ENCODE measurements at places on chromosomes 12 and 14. TPM values are rescaled to one million over a fixed set of nuclear protein-coding genes. Genes with fewer than 3 reads are reported as not detected.
A peak's percentile ranks its signal among the peaks of the same experiment; 100 is the strongest.

Gene ZBTB39
- 3.1 TPM for total RNA-seq

Gene PRH2
- total RNA-seq, result not detected

Gene CLEC2A
- total RNA-seq, result not detected

DNA sequence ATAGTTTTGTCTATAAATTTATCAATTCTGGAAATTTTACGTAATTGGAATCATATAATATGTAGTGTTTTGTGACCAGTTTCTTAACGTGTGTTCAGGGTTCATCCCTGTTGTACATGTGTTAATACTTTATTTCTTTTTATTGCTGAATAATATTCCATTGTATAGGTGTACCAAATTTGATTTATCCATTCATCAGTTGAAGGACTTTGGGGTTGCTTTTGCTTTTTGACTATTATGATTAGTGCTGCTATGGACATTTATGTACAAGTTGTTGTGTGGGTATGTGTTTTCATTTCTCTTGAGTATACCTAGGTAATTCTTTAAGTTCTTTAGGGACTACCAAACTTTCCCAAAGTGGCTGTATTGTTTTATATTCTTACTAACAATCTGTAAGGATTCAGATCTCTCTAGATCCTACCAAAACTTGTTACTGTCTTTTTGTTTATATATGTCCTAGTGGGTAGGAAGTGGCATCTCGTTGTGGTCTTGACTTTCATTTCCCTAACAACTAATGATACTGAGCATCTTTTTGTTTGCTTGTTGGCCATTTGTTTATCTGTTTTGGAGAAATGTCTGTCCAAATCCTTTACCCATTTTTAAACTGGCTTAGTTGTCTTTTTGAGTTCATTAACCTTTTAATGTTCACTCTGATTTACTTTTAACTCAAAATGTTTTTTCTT lies 14.9 kb downstream of the VRK1 start:
- no peak for DNase-seq

GRCh38 chr12:85872497-85873091 lies 1.5 kb upstream of the NTS start:
- no peak for DNase-seq

GRCh38 chr12:113403435-113404415 lies at the start of gene SDS:
SDS (minus strand) TSS chr12:113403887; CDS start chr12:113399708, 4,179 bp downstream.
- DNase-seq, result peak; percentile 62

- DNase-seq, result no peak
These were observed 460.6 kb upstream of the FOXG1 start for GRCh38 chr14:28305938-28306337.

Gene GPR162
- not detected for total RNA-seq

Gene KLRF1
- total RNA-seq, result 1.8 TPM

Gene SLC39A2
- not detected for total RNA-seq

DNA sequence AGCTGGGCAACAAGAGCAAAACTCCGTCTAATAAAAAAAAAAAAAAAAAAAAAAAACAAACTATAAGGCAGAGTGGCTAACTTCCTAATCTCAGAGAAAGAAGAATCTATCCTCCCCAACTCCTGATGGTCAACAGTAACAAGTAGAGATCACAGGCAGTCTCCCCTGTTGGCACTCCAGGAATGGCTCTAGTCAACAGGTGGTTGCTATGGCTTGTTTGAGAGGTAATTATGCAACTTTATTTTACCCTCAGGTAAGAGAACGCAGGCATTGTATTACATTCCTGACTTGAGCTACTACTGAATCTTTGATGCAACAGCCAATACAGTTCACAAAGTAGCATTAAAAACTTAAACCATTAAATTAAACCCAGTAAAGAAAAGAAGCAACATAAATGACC lies 180.3 kb downstream of the DICER1 start:
- no peak for DNase-seq

GRCh38 chr14:71399057-71399487 lies 491.8 kb downstream of the PCNX1 start:
- no peak for DNase-seq

DNA sequence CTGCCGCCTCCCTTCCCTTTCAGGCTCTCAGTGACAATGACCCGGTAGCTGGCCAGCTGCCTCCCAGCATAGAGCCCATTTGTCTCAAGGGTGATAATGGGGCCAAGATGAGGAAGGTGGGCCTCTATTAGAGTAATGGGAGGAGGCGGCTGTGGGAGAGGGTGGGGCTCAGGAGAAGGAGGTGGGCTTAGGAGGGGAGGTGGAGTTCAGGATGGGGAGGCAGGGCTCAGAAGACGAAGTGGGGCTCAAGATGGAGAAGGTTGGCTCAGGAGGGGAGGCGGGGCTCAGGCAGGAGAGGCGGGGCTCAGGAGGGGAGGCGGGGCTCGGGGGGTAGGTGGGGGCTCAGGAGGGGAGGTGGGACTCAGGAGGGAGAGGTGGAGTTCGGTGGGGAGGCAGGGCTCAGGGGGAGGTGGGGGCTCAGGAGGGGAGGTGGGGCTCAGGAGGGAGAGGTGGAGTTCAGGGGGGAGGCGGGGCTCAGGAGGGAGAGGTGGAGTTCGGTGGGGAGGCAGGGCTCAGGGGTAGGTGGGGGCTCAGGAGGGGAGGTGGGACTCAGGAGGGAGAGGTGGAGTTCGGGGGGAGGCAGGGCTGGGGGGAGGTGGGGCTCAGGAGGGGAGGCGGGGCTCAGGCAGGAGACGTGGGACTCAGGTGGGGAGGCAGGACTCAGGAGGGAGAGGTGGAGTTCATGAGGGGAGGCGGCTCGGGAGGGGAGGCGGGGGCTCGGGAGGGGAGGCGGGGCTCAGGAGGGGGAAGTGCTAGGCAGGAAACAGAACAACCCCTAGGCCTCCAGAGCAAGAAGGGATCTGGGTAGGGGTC lies 36.8 kb downstream of the IQSEC3 start:
- no peak for DNase-seq

Gene RPS6KL1
- total RNA-seq, result 11.3 TPM

Gene DEPDC4
- 1.3 TPM for total RNA-seq

Gene TAC3
- total RNA-seq, result not detected

DNA sequence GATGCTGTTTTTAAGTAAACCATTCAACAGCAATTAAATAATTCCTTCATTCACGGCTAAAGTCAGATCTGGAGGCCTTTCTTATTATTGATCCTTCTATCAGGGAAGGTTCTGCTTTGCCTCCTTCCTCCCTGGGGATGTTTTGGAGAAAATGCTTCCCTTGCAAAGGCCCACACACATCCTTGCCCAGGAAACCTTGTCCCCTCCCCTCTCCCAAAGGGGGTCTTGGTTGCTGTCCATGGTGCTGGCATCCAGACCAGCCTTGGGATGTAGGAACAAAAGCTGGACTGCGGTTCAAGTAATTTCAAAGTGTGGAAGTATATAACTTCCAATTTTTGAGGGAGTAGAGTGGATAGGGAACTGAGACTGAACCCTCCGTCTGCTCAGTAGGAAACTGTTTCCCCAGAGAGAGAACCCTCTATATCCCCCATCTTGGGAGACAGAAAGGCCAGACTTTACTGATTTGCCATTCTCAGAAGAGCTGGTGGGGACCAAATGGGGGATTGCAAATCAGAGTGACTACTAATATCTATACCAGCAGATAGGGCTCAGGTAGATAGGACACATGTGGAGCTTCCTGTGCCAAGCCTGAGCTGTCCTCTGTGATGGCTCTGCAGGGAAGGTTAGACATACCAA lies 5.6 kb downstream of the MARCHF9 start:
- no peak for DNase-seq

Gene PIP4P1
- total RNA-seq, result 21.4 TPM

GRCh38 chr14:100649173-100649519 lies 61.9 kb upstream of the BEGAIN start:
- DNase-seq, result no peak

DNA sequence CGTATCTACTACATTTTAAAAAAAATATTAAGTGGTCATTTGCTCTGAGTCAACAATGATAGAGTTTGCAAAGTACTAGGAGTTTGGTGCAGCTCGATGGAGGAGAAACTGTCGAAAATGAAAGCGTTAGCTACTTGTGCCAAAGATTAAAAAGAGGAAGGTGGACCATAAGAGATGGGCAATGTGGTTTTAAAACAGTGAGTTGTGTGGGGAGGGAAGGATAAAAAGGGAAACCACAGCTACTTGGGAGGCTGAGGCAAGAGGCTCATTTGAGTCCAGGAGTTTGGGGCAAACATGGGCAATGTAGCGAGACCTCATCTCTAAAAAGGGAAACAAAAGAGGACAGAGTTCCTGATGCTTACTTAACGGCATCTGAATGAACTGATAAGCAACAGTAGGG lies 18.2 kb upstream of the STRAP start:
- no peak for DNase-seq

DNA sequence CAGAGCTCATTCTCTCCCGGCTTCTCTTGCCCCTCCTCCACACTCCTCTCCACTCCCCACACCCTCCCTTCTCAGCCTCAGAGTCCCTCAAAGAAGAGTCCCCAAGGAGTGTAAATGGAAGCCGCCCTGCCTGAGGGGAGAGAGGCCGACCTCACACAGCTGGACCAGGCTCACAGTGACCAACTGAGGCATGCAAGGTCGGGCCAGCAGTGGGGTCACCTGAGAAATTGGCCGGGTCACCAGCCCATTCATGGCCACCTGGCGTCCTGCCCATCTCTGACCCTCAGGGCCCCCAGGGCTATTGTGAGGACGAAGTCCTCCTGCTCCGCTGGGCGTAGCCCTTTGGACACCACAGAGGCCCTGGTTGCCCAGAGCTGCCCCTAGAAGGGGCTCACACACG lies 49.5 kb upstream of the NUAK1 start:
- no peak for DNase-seq

DNA sequence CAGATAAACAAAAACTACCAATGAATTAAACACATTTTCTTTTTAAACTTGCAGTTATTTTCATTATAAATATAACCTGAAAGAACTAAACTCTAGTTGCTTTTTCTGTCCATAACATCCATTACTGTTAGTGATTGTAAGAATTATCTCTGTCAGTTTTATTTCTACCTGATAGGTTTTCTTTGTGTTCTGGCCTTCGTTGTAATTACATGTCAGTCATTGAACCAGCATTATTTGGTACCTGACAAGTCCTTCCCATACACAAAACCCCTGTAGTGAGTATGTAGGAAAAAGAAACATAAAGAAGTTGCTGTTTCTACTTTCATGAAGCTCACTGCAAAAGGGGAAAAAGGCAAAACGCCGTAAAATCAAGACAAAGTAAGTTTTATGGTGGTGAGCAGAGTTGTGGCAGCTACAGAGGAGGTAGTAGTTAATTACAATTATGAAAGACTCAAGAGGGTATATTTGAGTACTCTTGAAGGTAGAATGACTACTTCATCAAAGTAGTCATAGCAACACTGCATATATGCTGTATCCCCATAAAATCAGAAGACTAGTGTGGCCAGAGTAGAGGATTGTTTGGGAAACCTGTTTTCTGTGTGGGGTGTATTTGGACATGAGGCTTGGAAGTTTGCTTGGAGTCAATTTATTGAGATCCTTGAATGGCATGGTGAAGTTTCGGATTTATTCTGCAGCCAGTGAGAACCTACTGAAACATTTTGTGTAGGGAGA lies 102.8 kb downstream of the SLC5A8 start:
- no peak for DNase-seq

Gene JKAMP
- total RNA-seq, result 47.3 TPM

Gene ST8SIA1
- 0.20 TPM for total RNA-seq

GRCh38 chr12:109087250-109087649 lies 6.0 kb downstream of the ALKBH2 start:
- DNase-seq, result no peak

Gene SYCP3
- total RNA-seq, result not detected

DNA sequence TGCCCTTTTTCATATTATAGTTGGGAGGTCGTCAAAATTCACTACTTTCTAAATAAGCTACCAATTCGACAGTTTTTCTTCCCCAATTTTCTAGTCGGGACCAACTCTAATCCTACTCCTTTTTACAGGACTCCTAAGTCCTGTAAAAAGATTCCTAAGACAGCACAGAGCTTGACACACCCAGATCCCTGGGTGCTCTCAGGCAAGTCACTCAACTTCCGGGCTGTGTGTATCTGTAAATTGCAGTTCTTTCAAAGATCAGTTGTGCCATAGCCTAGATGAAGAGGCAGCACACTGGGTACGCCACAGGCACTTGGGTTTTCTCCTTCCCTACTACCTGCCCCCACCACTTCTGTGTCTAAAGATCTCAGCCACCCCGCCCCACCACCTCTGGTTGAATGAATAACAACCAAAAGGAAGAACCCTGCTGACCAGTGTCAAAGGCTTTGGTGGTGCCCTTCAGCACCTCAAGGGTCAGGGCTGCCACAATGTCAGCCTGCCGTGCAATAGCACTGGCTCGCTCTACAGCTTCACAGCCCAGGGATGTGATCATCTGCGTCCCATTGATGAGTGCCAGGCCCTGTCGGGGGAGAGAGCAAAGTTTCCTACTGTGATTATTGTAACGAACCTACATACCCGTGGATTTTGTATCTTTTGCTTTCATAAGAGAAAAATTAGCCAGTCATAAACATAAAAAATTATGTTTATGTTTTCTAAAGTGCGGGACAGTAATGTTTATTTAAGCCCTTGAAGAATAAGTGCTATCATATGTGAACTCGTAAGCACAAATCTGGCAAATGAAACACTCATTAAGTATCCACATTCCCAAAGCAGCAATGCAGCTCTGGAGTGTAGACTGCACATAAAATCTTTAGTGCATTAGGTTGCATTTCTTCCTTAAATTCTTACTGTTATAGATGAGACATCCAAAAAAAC lies 9.2 kb downstream of the HAL start:
- no peak for DNase-seq

Gene HCAR3
- not detected for total RNA-seq

Gene KRT80
- 12.0 TPM for total RNA-seq

- no peak for DNase-seq
These were observed 12.5 kb downstream of the HNRNPC start for GRCh38 chr14:21256539-21257393.

Gene GLT1D1
- 4.2 TPM for total RNA-seq

DNA sequence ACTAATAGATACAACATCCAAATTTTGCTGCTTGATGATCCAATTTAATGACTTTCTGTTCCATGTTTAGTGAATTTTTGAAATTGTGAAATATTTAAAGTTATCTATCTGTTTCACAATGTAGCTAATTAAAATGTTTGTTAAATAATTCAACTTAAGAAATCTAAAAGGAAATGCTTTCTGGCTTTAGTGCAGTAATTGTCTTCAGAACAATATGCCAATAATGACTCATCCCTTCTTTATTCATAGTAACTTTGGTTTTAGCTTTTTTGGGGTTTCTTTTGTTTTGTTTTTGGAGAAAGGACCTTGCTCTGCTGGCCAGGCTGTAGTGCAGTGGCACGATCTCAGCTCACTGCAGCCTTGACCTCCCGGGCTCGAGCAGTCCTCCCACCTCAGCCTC lies 479.2 kb upstream of the RGS6 start:
- DNase-seq, result no peak

DNA sequence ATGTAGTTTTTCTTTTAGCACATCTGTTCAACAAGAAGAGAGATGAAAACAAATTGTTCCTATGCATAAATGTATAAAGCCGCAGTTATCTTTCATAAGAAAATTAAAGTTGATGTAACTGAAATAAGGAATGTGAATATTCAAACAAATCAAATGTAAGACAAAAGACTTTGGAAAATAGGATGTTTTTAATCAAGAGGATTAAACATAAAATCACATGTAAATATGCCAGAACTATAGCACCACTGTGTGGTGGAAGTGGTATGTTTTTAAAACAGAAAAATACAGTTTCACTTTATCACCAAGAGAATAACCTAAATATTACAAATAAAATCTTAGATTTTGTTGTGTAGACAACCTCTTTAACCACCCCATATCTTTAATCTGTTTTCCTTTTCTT lies 40.4 kb downstream of the CAPS2 start:
- DNase-seq, result no peak

- DNase-seq, result no peak
These were observed 121.2 kb downstream of the ZNF664 start for GRCh38 chr12:124094188-124094587.

Gene ENDOU
- not detected for total RNA-seq
